ENCODE measurements at places on chromosomes 2 and 18.

DNA sequence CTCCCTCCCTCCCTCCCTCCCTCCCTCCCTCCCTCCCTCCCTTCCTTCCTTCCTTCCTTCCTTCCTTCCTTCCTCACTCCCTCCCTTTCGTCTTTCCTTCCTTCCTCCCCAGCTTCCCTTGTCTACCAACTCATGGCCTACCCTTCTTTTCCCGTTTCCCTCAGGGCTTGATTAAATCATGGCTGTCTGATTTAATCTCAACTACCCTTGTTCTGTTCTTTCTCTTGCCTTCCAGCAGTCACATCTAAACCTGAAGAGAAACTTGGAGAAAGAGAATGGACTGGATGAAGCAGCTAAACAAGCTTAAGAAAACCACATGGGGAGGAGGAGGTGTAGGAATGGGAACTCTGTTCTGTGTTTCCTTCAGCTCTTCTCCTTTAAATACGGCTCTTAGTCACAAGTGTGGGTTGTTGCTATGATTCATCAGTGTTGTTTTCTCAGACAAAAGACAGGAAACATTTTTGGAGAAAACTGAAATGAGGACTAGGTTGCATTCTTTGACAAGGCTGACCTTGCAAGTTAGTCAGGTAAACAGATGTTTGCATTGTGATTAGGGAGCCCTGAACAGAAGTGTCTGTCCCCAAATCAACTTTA, 177.9 kb downstream of the LRRTM1 start:
- DNase-seq = no peak

DNA sequence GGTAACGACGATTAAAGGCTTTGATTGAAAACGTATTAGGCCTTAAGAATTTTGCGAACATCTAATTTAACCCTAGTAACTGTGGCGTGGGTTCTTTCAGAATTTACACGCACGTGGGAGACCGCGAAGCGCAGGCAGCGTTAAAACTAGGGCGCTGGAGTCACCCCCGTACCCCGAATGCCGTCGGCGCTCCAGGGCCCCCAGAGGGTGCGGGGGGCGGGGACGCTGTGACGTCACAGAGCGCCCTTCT, 673 bp upstream of the SMCHD1 start:
- DNase-seq = no peak

GRCh38 chr2:233350708-233351107, 3.6 kb upstream of the DGKD start:
- no peak for DNase-seq

GRCh38 chr18:48875942-48876511, 74.7 kb downstream of the SMAD7 start:
- DNase-seq = no peak

DNA sequence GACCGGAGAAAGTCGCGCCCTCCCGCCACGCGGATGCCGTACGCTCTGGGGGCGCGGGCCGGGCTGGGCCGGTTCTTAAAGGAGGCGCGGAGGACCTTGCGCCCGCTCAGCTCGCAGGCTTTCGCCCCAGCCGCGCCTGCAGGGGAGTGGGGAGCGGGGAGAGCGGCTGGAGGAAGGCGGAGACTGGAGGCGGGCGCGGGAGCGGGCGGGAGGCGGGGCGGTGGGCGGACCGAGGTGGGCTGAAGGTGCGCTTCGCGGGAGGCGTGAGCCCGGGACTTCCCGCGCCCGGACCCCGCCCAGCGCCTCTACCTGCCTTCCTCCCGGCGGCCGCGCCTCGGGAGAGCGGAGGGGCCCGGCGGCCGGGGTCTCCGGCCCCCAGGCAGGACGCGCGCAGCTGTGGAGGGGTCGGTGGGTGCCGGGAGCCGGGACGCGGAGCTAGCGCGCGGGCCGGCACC, at the start of gene ADRA2B:
TSS of gene ADRA2B (minus strand) at position 148 of the 455 bp plus-strand sequence. CDS start 422 bp downstream, outside the sequence.
- DNase-seq = peak; percentile 60

GRCh38 chr2:32949260-32949659, 2.5 kb downstream of the LTBP1 start:
- DNase-seq = no peak

DNA sequence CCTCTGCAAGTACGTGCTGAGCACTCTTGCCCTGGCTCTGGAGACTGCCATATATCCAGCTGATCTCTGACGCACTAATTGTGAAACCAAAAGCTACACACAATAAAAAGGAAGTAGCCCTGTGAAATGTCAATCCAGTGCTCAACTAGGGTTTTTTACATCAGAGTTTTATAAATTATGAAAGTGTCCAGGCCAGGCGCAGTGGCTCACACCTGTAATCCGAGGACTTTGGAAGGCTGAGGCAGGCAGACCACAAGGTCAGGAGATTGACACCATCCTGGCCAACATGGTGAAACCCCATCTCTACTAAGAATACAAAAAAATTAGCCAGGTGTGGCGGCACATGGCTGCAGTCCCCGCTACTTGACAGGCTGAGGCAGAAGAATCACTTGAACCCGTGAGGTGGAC, 24.5 kb upstream of the PEX13 start:
- peak; percentile 84 for DNase-seq

DNA sequence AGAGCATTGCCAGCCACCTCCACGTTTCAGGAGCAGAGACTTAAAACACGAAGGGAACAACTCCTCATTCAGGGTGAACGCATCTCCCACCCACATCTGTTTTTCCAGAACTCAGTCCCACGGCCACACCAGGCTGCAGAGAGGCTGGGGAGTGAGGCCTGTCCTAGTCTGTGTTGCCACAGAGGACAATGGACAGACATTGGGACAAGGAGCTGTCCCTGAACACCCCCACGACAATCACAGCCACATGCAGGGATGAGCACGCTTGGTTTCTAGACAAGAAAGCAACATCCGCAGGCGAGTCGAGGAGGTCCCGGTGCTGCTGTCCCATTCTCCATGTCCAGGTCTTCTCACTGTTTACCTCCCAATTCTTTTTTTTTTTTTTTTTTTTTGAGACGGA, 167.4 kb downstream of the EIPR1 start:
- DNase-seq = no peak

GRCh38 chr2:83703598-83703997, 755.5 kb downstream of the SUCLG1 start:
- no peak for DNase-seq

GRCh38 chr18:73791081-73791480, 356.6 kb downstream of the FBXO15 start:
- no peak for DNase-seq

DNA sequence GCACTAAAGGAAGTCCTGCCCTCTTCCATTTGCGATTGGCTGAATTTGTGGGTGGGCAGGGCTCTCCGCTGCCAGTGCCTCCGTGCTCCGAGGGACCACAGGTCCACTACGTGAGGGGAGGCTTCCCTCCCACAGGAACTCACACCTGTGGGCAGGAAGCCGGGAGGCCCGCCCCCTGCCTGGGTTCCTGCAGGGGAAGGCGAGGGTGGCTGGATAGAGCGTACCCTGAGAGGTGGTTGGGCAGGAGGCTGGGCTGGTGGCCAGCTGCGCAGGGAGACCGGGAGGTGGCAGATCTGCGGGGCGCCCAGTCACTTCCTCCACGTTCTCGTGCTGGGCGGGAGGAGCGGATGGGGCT, 47.0 kb upstream of the PTH2R start:
- peak; percentile 11 for DNase-seq

DNA sequence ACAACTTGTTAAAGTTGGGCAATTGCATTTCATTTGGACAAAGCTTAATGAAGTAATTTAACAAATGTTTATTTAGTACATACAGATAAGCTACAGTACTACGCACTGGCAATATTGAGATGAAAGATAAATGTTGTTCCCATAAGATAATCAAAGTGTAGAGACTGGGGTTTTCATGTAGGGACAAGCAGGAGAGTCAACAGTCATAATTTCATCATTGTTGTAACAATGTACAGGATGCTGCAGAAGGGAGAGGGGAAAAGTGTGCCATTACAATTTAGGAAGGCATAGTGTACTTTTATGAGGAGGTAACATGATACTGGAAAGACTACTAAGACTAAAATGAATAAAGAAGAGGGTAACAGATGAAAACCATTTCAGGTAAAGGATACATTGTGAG, 441.6 kb downstream of the ERBB4 start:
- DNase-seq = no peak

- DNase-seq = no peak
Observed at GRCh38 chr2:133378928-133379549, 189.2 kb downstream of the NCKAP5 start.

DNA sequence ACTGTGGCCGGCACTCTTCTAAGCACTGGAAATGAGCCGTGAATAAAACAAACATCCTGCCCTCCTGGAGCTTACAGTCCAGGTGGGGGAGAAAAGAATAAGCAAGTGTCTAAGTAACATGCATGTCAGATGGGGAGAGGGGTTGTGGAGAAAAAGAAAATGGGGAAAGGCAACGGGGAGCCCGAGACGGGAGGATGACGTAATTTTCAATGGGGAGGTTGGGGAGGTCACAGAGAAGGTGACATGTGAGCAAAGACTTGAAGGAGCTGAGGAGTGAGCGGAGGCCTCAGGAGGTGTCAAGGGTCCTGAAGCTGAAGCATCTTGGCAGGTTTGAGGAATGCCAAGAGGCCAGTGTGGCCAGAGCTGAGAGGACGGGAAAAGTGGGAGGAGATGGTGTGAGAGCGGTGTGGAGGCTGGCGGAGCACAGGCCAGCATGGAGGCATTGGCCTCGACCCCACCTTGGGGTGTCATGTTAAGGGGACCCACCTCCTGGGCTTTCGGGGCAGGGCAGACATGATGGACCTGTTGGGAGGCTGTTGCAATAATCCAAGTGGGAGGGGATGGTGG, 15.0 kb upstream of the NTSR2 start:
- no peak for DNase-seq

DNA sequence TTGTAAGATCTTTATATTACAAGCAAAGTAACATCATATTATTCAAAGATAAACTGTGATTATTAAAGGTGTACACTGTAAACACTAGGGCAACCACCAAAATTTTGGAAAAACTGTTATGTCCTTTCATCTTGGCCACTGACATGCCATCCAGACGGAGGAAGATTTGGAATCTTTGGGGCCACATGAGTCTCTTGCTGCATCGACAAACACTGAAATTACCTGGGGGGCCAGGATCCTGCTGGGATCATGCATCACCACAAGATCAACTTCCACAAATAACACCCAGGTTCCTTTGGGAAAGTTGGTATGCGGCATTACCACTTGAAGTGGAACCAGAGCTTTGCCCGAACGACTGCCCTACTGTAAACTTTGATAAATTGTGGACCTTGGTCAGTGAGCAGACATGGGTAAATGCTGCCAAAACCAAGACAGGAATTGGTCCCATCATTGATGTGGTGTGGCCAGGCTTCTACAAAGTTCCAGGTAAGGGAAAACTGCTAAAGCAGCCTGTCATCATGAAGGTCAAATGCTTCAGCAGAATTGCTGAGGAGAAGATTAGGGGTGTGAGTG, 110.6 kb upstream of the UXS1 start:
- no peak for DNase-seq

DNA sequence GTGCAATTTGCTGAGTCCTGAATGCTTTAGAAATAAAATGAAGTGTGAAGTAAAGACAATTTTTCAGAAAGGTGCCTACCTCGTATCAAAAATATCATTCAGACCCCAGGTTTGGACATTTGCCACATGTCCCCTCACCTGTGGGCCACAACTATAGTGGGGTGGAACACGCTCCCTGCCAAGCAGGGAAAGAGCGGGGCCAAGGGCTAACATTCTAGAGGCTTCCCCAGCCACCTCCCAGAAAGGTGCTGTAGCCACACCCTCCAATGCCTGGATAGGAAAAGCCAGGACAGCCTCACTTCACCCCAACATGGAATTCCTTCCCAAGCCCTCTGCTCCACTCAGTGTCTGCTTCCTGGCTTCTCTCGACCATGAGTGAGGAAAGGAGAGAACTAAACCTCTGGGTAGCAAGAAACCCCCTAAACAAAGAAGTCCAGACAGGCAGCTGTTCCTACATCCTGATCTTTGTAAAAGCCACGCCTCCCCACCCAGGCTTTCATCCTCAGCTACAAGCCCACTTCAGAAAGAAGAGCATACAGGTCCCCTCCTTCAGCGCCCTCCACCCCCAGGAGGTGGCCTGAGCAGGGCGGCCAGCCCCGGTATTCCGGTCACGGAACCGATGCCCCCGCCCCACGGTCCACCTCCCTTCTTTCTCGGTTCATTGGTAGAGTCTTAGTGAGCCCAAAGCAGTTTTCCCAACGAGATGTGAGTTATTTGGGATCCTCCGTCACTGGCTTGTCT, 2.1 kb downstream of the COL6A3 start:
- DNase-seq = no peak

DNA sequence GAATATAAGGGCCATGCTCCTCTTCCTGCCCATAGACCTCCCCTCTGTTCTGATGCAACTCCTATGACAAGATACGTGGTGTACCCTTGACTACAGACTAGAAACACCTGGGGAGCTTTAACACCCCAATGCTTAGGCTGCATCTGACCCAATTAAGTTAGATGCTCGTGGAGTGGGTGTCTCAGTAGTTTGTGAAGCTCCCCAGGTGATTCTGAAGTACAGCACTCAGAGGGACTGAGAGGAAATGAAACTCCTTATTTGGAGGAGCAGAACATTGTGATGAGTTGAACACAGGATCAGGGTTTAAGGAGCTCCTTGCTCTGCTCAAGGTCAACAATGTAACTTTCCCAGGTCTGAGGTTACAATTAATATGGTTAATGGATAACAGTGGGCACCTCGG, 80.3 kb upstream of the TTC39C start:
- DNase-seq = peak; percentile 8

GRCh38 chr2:119283873-119284331, 60.3 kb downstream of the STEAP3 start:
- DNase-seq = no peak

- DNase-seq = no peak
Observed at GRCh38 chr18:23966909-23967308, 47.6 kb upstream of the TTC39C start.

GRCh38 chr2:238272156-238272555, 16.3 kb downstream of the PER2 start:
- DNase-seq = no peak

GRCh38 chr2:233462826-233463470, 103.6 kb downstream of the USP40 start:
- no peak for DNase-seq

- no peak for DNase-seq
Observed at GRCh38 chr2:109080757-109081156, 48.2 kb upstream of the SH3RF3 start.

DNA sequence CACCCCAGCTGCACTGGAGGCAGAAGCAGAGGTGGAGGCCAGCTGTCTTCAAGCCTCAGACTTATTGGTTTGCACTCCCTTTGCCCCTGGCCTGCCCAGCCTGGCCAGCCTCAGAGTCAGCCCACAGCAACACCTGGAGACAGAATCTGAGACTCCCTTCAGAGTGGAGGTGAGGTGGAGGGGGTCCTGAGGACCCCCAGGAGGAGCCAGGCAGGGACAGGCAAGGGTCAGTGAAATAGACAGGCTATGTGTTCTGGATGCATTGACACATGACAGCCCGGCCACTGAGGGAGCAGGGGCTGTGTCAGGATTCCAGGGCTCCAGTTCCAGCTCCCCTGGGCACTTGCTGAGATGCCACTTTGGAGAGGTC, 309.7 kb downstream of the MYCN start:
- no peak for DNase-seq

GRCh38 chr2:237598468-237599208, 8.1 kb upstream of the RAB17 start:
- no peak for DNase-seq

- DNase-seq = no peak
Observed at GRCh38 chr2:9124231-9124741, 82.3 kb upstream of the ASAP2 start.
